Vagina (tissue), 2 donors: ENCODE measurements at places on chromosomes 1 and 21.

DNA sequence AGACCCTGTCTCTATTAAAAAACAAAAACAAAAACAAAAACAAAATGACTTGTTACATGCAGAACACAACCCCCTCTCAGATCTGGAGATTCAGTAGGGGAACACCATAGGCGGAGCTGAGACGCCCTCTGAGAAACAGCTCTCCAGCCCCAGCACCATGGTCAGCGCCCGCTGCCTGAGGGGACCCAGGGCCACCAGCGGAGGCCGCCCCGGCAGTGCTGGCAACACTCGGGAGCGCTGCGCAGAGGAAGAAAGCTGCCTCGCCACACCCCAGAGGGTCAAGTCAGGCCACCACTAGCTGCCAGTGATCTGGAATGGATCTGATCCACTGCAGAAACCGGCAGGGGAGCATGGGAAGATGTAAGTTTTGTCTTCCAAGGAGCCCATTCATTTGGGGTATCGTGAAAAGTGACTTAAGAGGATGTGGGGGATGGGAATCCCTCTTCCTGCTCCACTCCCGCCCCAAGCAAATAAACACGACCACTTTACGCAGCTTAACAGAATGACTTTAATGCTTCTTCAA is 3.1 kb downstream of the ACTA1 start:
- peak overlapping the region; percentile 17 for H3K4me3 ChIP-seq
- H3K27ac ChIP-seq = no peak overlapping the region
- peaks cover 33% of the 10 kb centered on the region for H3K27me3 ChIP-seq
- H3K4me1 ChIP-seq = peaks cover 37% of the 10 kb centered on the region
- DNase-seq = no peak

GRCh38 chr1:174218983-174219382 is 59.7 kb downstream of the RABGAP1L start:
- no peaks in the 10 kb centered on the region for H3K4me1 ChIP-seq
- H3K27me3 ChIP-seq = no peaks in the 10 kb centered on the region
- no peak overlapping the region for H3K27ac ChIP-seq
- H3K4me3 ChIP-seq = no peak overlapping the region

DNA sequence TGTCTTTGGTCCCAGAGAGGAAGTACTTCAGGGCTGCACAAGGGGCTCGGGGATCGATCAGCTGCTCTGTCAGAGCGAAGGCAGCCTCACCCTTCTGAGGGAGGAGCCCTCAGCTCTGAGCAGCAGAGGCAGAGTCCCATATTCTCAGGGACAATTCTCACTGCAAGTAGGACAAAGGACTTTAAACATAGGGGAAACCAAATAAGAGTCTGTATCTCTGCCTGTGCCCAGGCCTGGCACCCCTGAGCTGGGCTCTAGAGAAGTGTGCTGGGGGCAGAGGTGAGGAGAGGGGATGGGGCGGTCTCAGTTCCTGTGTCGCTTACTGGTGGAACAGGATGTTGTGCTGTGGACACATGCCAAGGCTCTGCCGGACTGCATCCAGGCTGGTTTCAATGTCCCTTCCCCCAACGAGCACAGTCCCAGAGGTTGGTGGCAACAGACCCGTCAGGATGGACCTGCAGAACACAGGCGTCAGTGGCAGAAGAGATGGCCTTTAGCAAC is 76.6 kb downstream of the ABCA4 start:
- H3K27ac ChIP-seq = peak overlapping the region; percentile 55
- no peak overlapping the region for H3K4me3 ChIP-seq
- H3K27me3 ChIP-seq = no peaks in the 10 kb centered on the region
- DNase-seq = no peak
- H3K4me1 ChIP-seq = peaks cover 32% of the 10 kb centered on the region

- H3K4me3 ChIP-seq = no peak overlapping the region
- no peaks in the 10 kb centered on the region for H3K4me1 ChIP-seq
- H3K36me3 ChIP-seq = no peaks in the 10 kb centered on the region
- H3K27me3 ChIP-seq = no peaks in the 10 kb centered on the region
These were observed 595.1 kb upstream of the ZP4 start for GRCh38 chr1:238485912-238486209.

GRCh38 chr1:40848530-40849189 is 13.5 kb downstream of the CITED4 start:
- no peaks in the 10 kb centered on the region for H3K4me1 ChIP-seq
- H3K27ac ChIP-seq = no peak overlapping the region
- no peak for DNase-seq
- no peaks in the 10 kb centered on the region for H3K36me3 ChIP-seq

- H3K4me1 ChIP-seq = no peaks in the 10 kb centered on the region
- no peak overlapping the region for H3K4me3 ChIP-seq
- DNase-seq = no peak
- no peaks in the 10 kb centered on the region for H3K36me3 ChIP-seq
These were observed 35.3 kb upstream of the FCER1A start for GRCh38 chr1:159266832-159267231.

DNA sequence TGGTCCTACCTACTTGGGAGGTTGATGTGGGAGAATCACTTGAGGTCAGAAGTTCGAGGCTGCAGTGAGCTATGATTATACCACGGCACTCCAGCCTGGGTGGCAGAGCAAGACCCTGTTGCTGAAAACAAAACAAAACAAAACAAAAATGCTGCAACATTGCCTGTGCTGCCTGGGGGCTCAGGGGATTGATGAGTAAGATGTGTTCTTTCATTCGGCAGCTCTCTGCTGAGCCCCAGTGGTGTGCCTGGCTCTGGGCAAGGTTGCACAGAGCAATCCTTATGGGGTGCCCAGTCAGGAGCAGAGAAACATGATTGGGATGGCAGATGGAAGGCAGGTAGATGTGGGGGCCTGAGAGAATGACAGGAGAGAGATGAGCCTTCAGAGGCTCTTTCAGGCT is 28.6 kb upstream of the KDM4A start:
- no peak overlapping the region for H3K4me3 ChIP-seq
- peaks cover 15% of the 10 kb centered on the region for H3K4me1 ChIP-seq
- H3K27me3 ChIP-seq = no peaks in the 10 kb centered on the region
- no peak for DNase-seq
- peak overlapping the region; percentile 44 for H3K27ac ChIP-seq

GRCh38 chr1:217747156-217747769 is 116.1 kb downstream of the SPATA17 start:
- H3K27ac ChIP-seq = no peak overlapping the region
- H3K36me3 ChIP-seq = no peaks in the 10 kb centered on the region
- H3K4me3 ChIP-seq = no peak overlapping the region
- H3K27me3 ChIP-seq = no peaks in the 10 kb centered on the region
- H3K4me1 ChIP-seq = no peaks in the 10 kb centered on the region
- no peak for DNase-seq

DNA sequence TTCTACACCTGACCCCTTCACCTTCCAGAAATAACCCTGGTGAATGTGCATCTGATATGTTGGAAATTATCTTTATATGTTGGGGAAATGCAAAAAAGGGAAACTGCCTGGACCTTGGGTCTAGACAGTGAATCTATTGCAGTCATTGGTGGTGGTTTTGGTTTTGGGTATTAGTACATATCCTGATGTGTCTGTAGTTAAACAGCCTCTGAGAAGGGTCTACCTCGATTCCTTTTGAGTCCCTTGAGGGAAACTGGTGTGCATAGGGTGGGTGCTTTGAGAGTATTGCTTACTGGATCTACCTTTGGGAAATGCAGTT is 127.3 kb upstream of the KIAA0040 start:
- no peak overlapping the region for H3K27ac ChIP-seq
- no peak for DNase-seq
- H3K36me3 ChIP-seq = no peaks in the 10 kb centered on the region
- H3K4me1 ChIP-seq = peaks cover 29% of the 10 kb centered on the region

- H3K27me3 ChIP-seq = no peaks in the 10 kb centered on the region
- peak overlapping the region; percentile 88 for H3K4me3 ChIP-seq
- DNase-seq = no peak
These were observed 456 bp downstream of the TOMM40L start for GRCh38 chr1:161226320-161226711.

DNA sequence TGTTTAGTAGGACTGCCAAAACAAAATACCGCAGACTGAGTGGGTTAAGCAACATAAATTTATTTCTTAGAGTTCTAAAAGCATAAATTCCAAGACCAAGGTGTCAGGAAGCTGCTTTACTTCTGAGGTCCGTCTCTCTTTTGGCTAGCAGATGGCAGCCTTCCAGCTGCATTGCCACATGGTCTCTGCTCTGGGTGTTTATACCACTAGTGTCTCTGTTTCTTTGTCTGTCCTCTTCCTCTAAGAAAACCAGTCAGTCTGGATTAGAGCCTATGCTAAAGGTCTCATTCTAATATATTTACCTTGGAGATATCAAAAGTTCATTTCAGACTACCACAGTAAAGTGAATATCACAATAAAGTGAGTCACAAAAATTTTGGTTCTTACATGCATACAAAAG is 519.8 kb downstream of the COL11A1 start:
- no peak overlapping the region for H3K4me3 ChIP-seq
- H3K27me3 ChIP-seq = no peaks in the 10 kb centered on the region
- H3K36me3 ChIP-seq = no peaks in the 10 kb centered on the region
- no peak for DNase-seq
- H3K4me1 ChIP-seq = no peaks in the 10 kb centered on the region
- H3K27ac ChIP-seq = no peak overlapping the region

- H3K36me3 ChIP-seq = no peaks in the 10 kb centered on the region
- no peak for DNase-seq
- H3K4me1 ChIP-seq = peaks cover 22% of the 10 kb centered on the region
- H3K27ac ChIP-seq = peak overlapping the region; percentile 88
These were observed 90.0 kb downstream of the ARHGEF10L start for GRCh38 chr1:17629460-17629859.

- peaks cover 13% of the 10 kb centered on the region for H3K4me1 ChIP-seq
- no peak overlapping the region for H3K27ac ChIP-seq
- no peaks in the 10 kb centered on the region for H3K27me3 ChIP-seq
- DNase-seq = no peak
- H3K36me3 ChIP-seq = peaks cover 12% of the 10 kb centered on the region
These were observed 24.6 kb downstream of the KCNC4 start for GRCh38 chr1:110234691-110235090.

DNA sequence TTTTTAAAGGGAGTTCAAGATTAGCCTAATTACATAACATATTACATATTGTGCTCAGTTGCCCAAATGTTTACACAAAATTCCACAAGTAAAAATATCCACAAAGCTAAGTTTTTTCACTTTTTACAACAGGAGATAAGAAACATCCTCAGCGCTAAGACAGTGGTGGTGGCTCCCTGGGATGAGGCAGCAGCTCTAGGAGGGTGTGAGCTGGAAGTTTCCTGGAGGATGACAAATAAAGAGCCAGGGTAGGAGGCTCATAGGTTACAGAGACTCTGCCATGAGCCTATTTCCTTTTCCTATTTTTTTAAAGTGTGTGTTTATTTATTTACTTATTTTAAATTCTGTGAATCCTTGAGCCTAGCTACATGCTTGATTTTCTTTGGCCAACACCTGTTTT is 91.7 kb downstream of the COL24A1 start:
- no peak for DNase-seq
- H3K27ac ChIP-seq = no peak overlapping the region
- no peak overlapping the region for H3K4me3 ChIP-seq
- H3K4me1 ChIP-seq = no peaks in the 10 kb centered on the region
- no peaks in the 10 kb centered on the region for H3K36me3 ChIP-seq
- H3K27me3 ChIP-seq = no peaks in the 10 kb centered on the region

GRCh38 chr1:227428803-227429202 is 110.5 kb upstream of the CDC42BPA start:
- H3K27ac ChIP-seq = peak overlapping the region; percentile 8
- H3K27me3 ChIP-seq = no peaks in the 10 kb centered on the region
- no peak for DNase-seq
- no peak overlapping the region for H3K4me3 ChIP-seq
- peaks cover 12% of the 10 kb centered on the region for H3K4me1 ChIP-seq

DNA sequence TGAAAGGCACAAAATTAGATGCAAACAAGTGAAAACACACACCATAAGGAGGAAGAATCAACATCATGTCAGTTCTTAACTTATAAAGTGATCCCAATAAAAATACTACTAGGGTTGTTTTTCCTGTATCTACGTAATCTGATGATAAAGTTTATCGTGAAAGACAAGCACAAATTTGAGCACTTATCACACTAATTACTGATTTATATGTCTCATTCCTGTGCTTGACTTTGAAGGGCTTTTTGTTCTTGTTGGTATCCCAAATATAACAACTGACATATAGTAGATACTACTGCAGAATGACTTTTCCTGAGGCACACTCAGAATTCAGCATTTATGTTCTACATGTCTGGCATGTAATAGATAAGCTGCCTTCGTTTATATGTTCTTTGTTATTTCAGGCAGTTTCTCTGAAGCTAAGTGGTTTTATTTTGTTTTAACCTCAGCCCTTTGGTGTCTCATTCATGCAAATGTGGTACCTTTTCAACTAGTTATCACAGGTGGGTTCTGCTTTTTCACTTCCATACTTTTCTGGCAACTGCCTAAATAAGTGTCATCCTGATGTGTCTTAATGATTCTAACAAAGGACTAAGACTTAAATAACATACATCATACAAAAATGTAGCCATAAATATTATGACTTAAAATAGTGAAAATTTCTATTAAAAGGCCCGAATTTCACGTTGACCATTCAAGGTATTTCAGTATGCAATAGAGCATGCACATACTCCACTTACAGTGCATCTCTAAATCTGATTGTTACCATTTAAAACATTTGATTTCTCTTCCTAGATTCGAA is 73.2 kb downstream of the LRRC8C start:
- no peak overlapping the region for H3K27ac ChIP-seq
- no peaks in the 10 kb centered on the region for H3K4me1 ChIP-seq
- no peaks in the 10 kb centered on the region for H3K27me3 ChIP-seq
- H3K36me3 ChIP-seq = no peaks in the 10 kb centered on the region
- H3K4me3 ChIP-seq = no peak overlapping the region

DNA sequence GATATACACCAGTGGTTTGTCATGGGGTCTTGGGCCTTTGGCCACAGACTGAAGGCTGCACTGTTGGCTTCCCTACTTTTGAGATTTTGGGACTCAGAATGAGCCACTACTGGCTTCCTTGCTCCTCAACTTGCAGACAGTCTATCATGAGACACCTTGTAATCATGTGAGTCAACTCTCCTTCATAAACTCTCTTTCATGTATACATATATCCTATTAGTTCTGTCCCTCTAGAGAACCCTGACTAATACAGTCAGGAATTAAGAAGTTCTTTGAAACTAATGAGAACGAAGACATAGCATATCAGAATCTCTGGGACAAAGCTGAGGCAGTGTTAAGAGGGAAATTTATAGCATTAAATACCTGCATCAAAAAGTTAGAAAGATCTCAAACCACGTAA is 110.8 kb downstream of the SLC5A9 start:
- H3K4me3 ChIP-seq = no peak overlapping the region
- no peaks in the 10 kb centered on the region for H3K4me1 ChIP-seq
- H3K36me3 ChIP-seq = peaks cover 14% of the 10 kb centered on the region

- H3K36me3 ChIP-seq = no peaks in the 10 kb centered on the region
- H3K27ac ChIP-seq = no peak overlapping the region
- no peak for DNase-seq
- peaks cover 15% of the 10 kb centered on the region for H3K4me1 ChIP-seq
These were observed 114.1 kb downstream of the LHX4 start for GRCh38 chr1:180343921-180344769.

GRCh38 chr21:33325222-33326067 is 675 bp downstream of the IFNAR1 start:
- H3K4me1 ChIP-seq = peaks cover 32% of the 10 kb centered on the region
- peak overlapping the region; percentile 95 for H3K27ac ChIP-seq
- H3K36me3 ChIP-seq = no peaks in the 10 kb centered on the region
